ENCODE measurements at places on chromosomes 3 and 15.

- no peak for DNase-seq
Observed at GRCh38 chr3:139652561-139652960, 25.2 kb downstream of the NMNAT3 start.

- DNase-seq: no peak
Observed at GRCh38 chr3:16944356-16944755, 59.6 kb downstream of the PLCL2 start.

DNA sequence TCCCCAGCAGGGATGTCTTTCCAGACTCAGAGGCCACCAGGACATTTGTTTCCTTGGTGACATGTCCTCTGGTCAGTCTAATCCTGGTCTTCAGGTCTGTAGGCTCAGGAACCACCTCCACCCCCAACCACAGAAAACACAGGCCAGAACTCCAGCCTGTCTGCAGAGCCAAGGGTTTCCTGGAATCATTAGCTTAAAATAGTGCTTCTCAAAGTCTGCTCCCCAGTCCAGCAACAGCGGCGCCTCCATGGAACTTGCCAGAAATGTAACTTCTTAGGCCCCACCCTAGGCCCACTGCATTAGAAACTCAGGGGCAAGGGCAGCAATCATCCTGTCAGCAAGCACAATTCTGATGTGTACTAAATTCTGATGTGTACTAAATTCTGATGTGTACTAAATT lies 20.0 kb downstream of the SLC28A1 start:
- no peak for DNase-seq

- no peak for DNase-seq
Observed at GRCh38 chr3:123312331-123313265, 110.9 kb downstream of the SEC22A start.

GRCh38 chr3:168124791-168125190 lies 29.1 kb upstream of the GOLIM4 start:
- DNase-seq: no peak

- DNase-seq: peak; percentile 74
Observed at GRCh38 chr3:143078883-143079282, 40.7 kb upstream of the CHST2 start.

- DNase-seq: no peak
Observed at GRCh38 chr3:196486263-196486662, 17.3 kb downstream of the RNF168 start.

GRCh38 chr3:179436517-179436916 lies 14.8 kb downstream of the GNB4 start:
- DNase-seq: no peak

- no peak for DNase-seq
Observed at GRCh38 chr3:16468336-16469098, 45.0 kb downstream of the RFTN1 start.

DNA sequence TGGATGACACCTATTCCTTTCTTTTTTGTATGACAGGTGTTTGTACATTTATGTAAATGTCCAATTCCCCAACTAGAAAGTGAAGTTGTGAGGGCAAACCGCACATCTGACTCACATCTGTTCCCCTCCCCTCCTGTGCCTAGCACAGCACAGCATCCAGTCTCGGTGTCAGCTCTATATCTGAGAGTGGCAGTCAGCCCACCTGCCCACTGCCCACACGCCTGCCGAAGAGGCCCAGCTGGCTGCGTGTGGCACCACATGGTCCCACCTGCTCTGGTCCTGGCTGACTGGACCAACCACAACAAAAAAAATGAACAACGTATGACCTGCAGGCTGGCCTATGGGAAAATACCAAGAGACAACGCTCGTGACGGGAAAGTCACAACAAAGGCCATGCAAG lies 62.8 kb downstream of the XXYLT1 start:
- DNase-seq: no peak

Measured in kidney tubule cell (primary cell).